Stimulated activated CD4-positive, alpha-beta T cell treated with anti-CD3 and anti-CD28 coated beads, Interleukin-12 subunit alpha, Interleukin-12 subunit beta, amount 100 ng/mL, for 4 hours (primary cell): ENCODE measurements at places on chromosomes 1 and 21.

GRCh38 chr1:171753685-171754352 lies 12.0 kb upstream of the VAMP4 start:
- DNase-seq, result no peak

DNA sequence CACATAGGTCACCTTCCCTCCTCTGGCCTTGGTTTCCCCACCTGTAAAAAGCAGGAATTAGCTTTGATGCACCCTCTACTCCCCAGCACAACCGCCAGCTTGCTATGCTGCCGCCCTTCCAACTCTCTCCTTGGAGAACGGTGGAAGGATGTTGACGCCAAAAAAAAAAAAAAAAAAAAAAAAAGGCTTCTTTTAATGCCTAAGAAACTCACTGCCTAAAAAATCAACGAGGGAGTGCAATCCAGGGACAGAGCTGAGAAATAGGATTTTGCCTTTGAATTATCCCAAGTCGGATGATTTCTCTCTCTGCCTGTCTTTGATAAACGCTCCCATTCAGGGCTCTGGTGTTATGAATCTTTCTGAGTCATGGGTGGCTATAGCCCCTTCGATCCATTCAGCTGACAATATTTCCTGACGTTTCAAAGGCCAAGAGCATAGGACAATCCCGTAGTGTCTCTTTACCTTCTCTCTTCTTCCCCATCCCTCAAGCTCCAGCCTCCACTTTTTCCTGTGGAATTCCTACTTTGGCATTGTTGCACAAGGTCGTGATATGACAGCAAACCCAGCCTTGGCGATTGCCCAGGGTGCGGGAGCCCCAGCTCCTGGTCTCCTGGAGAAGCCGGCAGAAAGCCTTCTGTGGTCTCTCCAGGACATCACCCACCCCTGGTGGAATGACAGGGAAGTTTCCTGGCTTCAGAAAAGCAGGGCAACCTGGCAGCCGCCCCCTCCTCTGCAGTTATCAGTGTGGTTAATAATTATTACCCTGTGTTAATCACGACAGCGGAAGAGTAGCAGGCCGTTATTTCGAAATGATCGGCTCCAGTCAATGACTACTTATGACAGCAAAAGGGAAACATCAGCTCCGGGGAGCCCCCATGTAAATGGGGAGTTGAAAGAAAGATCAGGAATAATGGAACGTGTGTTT lies 8.0 kb upstream of the PLXNA2 start:
- DNase-seq, result no peak

- no peak for DNase-seq
Observed at GRCh38 chr1:233319272-233319671, 8.3 kb upstream of the MAP3K21 start.

- DNase-seq, result no peak
Observed at GRCh38 chr21:20207335-20207734, 790.9 kb upstream of the NCAM2 start.

DNA sequence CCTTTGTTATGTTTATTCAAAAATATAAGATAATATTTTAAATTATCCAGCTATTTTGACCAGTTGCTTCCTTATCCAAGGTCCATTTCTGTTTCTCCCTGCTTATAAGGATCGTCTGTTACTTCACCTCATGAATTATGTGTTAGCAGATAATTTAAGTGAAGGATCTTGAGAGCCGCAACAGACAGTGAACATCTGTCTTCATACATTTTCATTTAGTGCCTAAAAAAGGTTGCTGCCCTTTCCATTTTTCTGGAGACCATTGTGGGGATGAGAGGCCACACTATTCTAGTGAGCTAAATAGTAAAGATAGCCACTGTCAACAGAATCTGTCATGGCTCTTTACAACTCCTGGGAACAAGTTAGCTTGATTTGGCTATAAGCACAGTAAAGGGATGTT lies 154.0 kb downstream of the CLEC20A start:
- no peak for DNase-seq

GRCh38 chr1:156896490-156897033 lies 3.0 kb downstream of the PEAR1 start:
- DNase-seq, result no peak

DNA sequence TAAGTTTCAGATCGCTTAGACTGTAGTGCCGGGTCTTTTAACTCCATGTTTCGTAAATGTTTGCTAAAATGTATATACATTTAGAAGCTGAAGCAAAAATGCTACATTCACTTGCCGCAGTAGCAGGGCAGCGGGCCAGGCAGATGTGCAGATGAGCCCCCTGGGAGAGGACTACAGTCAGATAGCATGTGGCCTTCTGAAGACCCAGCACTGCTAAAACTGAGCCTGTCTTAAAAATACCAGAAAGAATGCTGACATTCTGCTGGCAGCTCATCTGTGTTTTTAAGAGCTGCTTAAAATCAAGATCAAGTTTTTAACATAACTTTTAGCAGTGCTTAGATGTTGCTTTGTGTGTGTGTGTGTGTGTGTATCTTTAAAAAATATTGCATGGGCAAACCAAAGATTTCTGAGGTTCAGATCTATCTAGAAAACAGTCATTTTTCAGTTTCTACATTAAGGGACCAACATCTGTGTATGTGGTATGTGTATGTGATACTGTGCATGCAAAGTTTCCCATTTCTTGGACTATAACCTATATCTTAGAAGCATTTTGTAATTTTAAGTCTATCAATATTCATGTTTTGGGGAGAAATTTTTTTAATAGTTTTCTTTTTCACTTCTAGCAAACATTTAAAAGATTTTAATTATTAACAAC lies 31.7 kb downstream of the CHRM3 start:
- no peak for DNase-seq

DNA sequence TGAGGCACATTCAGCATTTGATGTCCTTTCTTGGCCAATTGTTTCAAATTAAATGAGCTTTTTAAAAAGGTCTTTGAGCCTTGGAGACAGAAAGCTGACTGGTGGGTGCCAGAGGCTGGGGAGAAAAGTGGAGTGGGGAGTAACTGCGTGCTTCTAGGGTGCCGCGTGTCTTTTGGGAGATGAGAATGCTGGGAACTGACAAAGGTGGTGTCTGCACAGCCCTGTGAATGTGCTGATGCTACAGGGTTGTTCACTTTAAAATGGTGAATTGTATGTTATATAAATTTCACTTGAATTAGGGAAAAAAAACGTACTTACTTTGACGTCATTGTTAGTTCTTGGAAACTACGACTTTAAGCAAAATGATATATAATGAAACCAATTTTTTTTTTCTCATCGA lies 8.1 kb upstream of the TFF1 start:
- no peak for DNase-seq
